ENCODE measurements at places on chromosomes 7 and 10. TPM values are rescaled to one million over a fixed set of nuclear protein-coding genes. Genes with fewer than 3 reads are reported as not detected.

OPALIN gene
- total RNA-seq: not detected

CFAP58 gene
- total RNA-seq: 1.3 TPM

PIK3CG gene
- total RNA-seq: 0.09 TPM

SLC39A12 gene
- total RNA-seq: not detected

MYH16 gene
- not detected for total RNA-seq

CYCS gene
- 26.7 TPM for total RNA-seq

Data from smooth muscle cell of bladder (primary cell).